ENCODE measurements at places on chromosomes 11 and 22.

- no peak for DNase-seq
These were observed 51.4 kb upstream of the ACAT1 start for GRCh38 chr11:108069947-108070346.

DNA sequence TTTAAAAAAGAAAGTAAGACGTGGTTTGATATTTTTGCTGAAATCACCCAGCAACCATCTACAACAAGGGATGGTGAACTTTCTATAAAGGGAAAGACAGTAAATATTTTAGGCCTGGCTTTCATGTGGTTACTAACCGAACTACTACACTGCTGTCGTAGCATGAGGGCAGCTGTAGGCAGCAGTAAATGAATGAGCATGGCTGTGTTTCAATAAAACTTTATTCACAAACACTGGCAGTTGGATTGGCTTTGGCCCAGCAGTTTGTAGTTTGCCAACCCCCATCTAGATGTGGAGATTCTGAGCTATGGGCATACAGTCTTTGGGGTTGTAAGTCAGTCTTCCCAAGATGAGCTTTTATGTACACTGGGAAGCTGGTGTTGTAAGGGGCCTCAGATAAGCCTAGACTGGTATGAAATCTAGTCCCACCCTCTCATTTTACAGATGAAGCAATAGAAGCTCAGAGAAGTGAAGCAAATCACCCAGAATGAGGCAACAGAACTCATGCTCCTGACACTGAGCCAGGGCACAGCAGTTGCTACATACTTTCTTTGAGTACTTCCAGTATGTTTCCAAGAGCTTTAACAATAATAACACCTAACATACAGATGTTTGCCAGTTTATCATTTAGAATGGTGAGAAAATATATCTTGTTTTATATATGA, 204.4 kb downstream of the ADAMTS15 start:
- DNase-seq, result no peak

- no peak for DNase-seq
These were observed 73.2 kb downstream of the FAT3 start for GRCh38 chr11:92297567-92298553.

DNA sequence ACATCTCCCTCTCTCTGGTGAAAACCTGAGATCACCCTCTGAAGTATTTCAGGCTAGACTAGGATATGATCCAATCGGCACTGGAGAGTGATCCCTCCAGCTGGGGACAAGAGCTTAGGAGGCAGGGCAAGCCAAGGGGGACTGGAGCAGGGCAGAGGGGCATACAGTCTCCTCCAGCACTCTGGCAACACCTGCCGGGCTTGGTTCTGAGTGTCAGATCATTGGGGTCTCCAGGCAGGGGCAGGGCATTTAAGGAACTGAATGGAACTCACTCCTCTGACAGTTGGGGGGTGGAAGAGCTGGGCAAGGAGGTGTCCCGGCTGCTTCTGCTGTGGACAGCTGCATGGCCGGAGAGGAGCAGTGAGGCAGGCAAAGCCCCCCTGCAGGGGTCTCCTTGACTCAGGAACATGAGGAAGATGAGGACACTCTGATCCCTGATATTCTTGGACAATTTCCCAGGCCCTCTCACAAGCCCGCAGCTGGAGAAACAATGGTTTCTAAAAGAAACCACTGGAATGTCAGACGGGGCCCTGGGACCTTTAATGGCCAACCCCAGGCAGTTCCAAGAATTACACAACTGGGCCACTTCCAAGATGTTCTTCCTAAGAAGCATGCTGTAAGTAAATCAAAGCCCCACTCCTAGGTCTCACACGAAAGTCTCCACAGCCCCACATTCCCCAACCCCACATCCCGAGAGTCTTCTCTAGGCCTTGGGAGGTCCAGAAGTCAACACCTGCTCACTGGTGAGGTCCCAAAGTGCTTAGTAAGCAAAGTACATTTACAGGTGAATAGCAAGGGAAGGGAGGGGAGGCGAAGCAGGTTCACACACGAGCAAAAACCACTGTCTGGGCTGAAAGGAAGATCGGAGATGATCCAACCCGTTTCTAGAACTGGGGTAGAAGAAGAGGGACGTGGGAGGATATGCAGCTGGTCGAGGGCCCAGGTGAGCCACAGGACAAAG, 1.2 kb upstream of the CCDC86 start:
- no peak for DNase-seq

GRCh38 chr11:114609429-114609828, 13.8 kb upstream of the NXPE4 start:
- peak; percentile 24 for DNase-seq

- DNase-seq, result no peak
These were observed 15.5 kb downstream of the ARVCF start for GRCh38 chr22:20001082-20001638.

GRCh38 chr22:23220485-23221350, 40.4 kb downstream of the BCR start:
- peak; percentile 77 for DNase-seq

GRCh38 chr11:100777736-100778135, 90.6 kb downstream of the ARHGAP42 start:
- DNase-seq, result no peak

- no peak for DNase-seq
These were observed 115.0 kb downstream of the SLC1A2 start for GRCh38 chr11:35304386-35304775.

- DNase-seq, result no peak
These were observed 1.8 kb upstream of the FIBIN start for GRCh38 chr11:26992031-26992541.

DNA sequence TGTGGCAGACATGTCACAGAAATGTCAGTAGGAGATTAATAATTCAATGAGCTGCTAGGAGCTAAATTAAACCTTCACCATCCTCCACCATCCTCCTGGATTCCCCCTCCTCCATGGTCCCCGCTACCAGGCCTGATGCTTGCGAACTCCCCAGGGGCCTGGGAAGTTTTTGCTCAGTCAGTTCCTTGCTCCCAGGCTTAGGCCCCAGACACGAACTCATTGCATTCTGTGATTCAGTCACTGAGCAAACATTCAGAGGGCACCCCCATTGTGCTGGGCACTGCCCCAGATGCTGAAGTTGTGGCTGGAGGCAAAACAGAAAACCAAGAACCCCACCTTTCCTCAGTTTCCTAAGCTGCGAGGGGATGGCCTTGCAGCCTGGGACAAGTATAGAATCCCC, 14.3 kb downstream of the NPTXR start:
- DNase-seq, result no peak

- DNase-seq, result no peak
These were observed 63.3 kb downstream of the KCNQ1 start for GRCh38 chr11:2507945-2508749.

DNA sequence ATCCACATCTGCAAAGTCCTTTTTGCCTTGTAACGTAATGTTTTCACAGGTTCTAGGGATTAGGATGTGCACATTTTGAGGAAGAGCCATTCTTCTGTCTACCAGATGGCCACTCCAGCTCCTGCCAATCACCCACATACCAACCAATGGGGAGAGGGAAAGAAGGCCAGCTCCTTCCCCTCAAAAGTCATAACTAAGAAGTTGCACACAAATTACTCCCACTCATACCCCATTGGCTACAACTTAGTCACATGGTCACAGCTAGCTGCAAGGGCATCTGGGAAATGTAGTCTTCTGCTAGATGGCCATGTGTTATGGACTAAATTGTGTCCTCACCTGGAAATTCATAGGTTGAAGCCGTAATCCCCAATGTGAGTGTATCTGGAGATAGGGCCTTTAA, 15.4 kb upstream of the MYOD1 start:
- DNase-seq, result no peak

GRCh38 chr11:127552446-127552845, 551.9 kb upstream of the KIRREL3 start:
- no peak for DNase-seq

- DNase-seq, result peak; percentile 77
These were observed 378.0 kb downstream of the NTM start for GRCh38 chr11:131748151-131749050.

DNA sequence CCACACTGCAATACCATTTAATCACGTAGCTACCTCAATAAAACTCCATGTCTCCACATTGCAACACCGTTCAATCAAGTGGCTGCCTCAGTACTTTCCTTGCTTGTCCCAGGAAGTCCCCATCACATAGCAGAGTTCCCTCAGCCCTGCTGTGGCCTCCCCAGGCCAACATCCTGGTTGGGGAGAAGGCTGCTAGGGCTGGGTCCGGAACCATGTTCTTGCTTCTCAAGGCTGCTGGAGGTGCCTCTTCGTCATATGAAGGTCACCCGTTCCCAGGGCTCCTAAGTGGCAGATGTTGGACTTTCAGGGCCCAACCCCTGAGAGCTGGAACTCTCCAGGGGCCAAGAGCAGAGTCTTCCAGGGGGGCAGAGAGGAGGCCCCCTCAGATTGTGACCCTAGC, 3.3 kb downstream of the ART5 start:
- no peak for DNase-seq

GRCh38 chr22:20641198-20641892, 132.6 kb upstream of the SERPIND1 start:
- no peak for DNase-seq

GRCh38 chr22:42769574-42770447, 49.1 kb upstream of the A4GALT start:
- no peak for DNase-seq

- no peak for DNase-seq
These were observed 15.7 kb downstream of the MRGPRF start for GRCh38 chr11:68997124-68997994.

DNA sequence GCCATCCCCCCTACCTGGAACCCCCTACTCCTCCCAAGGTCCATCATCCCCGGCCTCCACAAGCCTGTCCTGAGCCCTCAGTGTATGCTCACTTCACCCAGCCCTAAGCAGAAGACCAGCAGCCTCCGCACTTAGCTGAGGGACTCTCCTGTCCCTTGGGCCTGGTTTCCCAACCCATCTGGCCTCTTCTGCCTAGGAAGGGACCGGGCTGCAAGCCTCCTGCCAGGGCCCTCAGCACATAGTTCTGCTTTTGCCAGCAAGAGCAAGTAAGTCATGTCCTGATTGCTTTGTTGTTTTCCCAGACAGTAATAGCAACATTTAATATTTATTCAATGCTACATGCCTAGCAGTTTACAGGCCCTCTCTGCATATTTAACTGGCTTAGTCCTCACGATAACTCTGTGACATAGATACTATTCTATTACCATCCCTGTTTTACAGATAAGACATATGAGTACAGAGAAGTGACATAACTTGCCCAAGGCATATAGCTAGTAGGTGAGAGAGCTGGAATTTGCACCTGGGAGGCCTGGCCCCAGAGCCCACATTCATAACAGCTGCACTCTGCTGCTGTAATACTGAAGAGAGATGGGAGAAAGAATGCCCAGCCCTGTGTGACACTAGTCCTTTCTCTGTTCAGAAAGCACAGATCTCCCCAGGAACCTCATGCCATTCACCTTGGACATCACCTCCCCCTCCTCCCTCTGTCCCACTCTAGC, 139.2 kb downstream of the PARVA start:
- no peak for DNase-seq

GRCh38 chr11:12853652-12854296, 155.3 kb upstream of the RASSF10 start:
- DNase-seq, result no peak

GRCh38 chr11:77069969-77070582, 3.3 kb downstream of the CAPN5 start:
- no peak for DNase-seq

DNA sequence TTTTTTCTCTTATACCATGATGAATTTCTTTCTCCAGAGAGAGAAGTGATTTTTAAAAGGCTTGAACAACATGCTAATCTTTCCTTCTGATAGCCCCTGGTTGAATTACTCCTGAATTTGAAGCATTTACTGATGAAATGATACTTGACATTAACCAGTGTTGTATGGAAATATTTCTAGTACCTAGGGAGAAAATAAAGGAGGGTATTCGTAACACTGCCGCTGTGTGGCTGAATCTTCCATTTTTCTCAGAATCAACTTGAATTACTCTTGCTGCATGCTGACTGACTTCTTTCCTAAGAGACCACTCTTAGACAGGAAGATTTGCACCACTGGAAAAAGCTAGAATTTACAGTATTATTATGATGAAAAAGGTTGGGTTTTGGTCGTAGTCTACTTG, 118.3 kb downstream of the FAT3 start:
- DNase-seq, result no peak

- no peak for DNase-seq
These were observed 34.6 kb downstream of the A4GALT start for GRCh38 chr22:42685941-42686653.

- DNase-seq, result no peak
These were observed 163.9 kb downstream of the ADAMTS15 start for GRCh38 chr11:130612291-130612851.

- DNase-seq, result no peak
These were observed 24.2 kb downstream of the PPFIBP2 start for GRCh38 chr11:7538031-7538430.

GRCh38 chr11:86453290-86454030, 78.8 kb downstream of the CCDC81 start:
- DNase-seq, result no peak

DNA sequence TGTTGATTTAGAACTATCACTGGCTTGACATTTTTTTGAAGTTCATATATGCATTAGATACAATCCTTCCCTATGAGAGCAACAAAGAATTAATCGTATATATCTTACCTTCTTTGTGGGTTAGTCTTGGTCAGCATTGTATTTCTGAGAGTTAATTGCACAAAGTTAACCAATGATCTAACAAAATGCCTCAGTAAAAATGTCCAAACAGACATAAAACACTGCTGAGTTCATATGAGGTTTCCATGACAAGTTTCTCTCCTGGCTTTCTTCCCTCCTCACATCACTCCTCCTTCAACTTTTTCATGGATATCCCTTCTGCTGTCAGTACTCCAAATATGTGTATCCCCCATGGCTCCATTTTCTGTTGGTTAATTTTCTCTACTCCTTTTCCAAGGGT, 9.0 kb downstream of the MAP6 start:
- no peak for DNase-seq

DNA sequence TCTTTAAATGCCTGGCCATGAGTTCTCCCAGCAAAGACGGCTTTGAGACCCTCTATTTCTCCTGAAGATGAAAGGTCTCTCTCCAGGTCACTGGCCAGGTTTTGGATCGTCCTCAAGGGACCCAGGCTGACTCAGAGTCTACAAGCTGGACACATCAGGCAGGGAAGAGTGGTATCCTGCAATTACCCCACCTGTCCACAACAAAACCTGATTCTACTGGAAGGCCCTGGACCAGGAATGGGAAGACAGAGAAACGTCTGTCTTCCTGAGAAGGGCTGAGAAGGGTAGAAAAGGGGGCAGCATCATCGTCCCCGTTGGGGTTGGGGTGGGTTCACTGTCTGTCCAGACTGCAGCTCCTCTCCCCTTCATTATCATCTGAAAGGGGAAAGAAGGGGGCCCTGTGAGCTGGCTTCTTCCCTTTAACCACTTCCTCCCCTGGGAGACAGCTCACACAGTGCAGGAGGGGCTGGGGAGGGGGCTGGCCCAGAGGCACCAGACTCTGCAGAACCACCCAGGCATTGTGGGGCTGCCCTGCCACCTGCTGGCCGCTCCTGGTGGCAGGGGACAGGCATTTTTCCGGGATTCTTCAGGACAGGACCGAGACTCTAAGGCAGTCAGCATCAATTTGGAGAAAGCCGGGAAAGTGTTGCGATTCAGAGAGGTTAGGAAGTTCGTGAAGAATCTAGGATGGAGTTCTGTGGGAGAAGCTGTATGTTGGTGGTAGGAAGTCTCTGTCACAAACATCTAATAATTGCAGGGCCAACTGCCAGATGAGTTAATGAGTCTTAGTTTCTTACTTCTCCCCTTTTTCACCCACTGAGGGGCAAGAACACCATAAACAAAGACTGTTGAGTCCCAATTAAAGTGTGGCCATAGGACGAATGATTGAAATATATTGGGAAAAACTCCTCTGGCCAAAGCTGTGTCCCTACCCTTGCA, 57.6 kb downstream of the SYN3 start:
- DNase-seq, result peak; percentile 70
